ENCODE measurements at places on chromosomes 3 and 15. TPM values are rescaled to one million over a fixed set of nuclear protein-coding genes. Genes with fewer than 3 reads are reported as not detected.

The NR2F2 gene
- 3.9 TPM for total RNA-seq

The PLA1A gene
- total RNA-seq = 0.34 TPM

The LIPC gene
- total RNA-seq = 0.13 TPM

The SLC9C1 gene
- not detected for total RNA-seq

The GABRR3 gene
- not detected for total RNA-seq

The PRRT3 gene
- 3.2 TPM for total RNA-seq

The MGLL gene
- 57.4 TPM for total RNA-seq

The PLCB2 gene
- 1.4 TPM for total RNA-seq

The UTS2B gene
- total RNA-seq = not detected

The AADACL2 gene
- 73.1 TPM for total RNA-seq

The RASGRF1 gene
- not detected for total RNA-seq

The ADAM10 gene
- 44.2 TPM for total RNA-seq

The C15orf62 gene
- 45.7 TPM for total RNA-seq

The P2RY12 gene
- total RNA-seq = 0.46 TPM

The ACY1 gene
- 40.6 TPM for total RNA-seq

The LPP gene
- total RNA-seq = 72.2 TPM

The ANKRD34C gene
- not detected for total RNA-seq

The NPAP1 gene
- not detected for total RNA-seq

The GRM2 gene
- total RNA-seq = 0.49 TPM

The GTF2E1 gene
- total RNA-seq = 7.6 TPM

The CRYGS gene
- 0.54 TPM for total RNA-seq

The PATL2 gene
- 0.34 TPM for total RNA-seq

Measured in lower leg skin (tissue), 4 donors.